ENCODE measurements at places on chromosomes 12 and 14.
A peak's percentile ranks its signal among the peaks of the same experiment; 100 is the strongest.

GRCh38 chr14:101395779-101396178 lies 165.5 kb upstream of the DIO3 start:
- no peak for DNase-seq

GRCh38 chr14:50821510-50822464 lies 9.2 kb downstream of the NIN start:
- peak; percentile 27 for DNase-seq

DNA sequence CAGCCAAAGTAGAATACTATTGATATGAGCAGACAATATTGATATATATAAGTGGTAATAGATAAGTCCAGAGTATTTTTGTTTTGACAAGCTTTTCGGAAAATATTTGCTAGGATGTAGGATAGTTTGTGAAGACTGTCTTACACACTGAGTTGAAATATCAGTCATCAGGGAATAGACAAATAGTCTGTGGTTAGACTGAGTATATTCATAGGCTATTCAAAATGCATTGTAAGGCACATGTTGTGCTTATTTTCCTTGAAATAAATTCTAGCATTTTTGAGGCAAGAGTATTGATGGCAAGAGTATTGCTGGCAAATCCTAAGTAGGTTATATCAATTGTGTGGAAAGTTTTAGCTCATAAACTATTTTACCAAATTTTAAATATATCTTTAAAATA lies 201.1 kb downstream of the LRIG3 start:
- DNase-seq: no peak

- no peak for DNase-seq
Measured at GRCh38 chr14:81561084-81561775, 27.6 kb upstream of the SEL1L start.

DNA sequence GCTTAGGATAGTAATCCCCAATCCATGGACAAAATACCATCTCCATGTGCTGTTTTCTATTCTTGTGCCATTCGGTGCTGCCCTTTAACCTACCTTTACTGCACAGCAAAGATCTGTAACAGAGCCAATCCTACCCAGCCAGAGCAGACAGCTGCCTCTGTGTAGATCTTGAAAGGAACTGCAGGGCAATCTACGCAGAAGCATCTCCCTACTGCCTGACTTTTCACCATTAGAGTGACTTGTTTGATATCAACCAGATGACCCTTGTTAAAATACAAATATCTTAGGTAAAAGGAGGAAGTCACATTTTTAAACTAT lies 33.9 kb upstream of the PPM1A start:
- no peak for DNase-seq

- no peak for DNase-seq
Measured at GRCh38 chr12:75820848-75821578, 210.6 kb downstream of the PHLDA1 start.

GRCh38 chr14:103518422-103519042 lies 4.1 kb downstream of the CKB start:
- no peak for DNase-seq

GRCh38 chr14:34872822-34873588 lies 2.2 kb downstream of the BAZ1A start:
- DNase-seq: no peak

GRCh38 chr12:127943481-127944210 lies 323.3 kb upstream of the TMEM132C start:
- no peak for DNase-seq

DNA sequence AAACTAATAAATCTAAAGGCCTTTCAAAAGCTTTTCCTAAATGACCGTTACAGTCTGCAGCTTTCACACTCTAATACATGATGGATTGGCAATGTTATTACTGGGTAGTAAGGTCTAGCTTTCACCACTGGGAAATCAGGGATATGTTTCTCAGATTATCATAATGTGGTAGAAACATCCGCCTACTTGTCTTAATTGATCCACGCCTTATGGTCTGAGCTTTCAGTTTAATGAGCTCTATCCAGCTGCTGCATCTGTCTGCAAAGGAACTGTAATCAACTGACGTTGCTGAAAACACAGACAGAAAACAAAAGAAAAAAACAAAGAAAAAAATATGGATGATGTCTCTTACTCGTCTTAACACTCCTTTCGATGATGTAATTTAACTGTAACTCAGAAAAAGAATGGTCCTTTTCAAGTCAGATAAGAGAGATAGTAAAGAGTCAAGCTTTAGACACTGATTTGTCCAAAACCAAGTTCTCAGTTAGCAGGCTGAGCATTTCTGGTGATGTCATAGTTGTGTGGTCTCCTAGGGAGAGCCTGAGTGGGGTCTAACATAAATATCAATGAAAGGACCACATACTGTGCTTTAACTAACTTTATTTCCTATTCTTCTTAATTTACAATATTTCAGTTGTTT lies 85.9 kb downstream of the C2CD5 start:
- DNase-seq: no peak

DNA sequence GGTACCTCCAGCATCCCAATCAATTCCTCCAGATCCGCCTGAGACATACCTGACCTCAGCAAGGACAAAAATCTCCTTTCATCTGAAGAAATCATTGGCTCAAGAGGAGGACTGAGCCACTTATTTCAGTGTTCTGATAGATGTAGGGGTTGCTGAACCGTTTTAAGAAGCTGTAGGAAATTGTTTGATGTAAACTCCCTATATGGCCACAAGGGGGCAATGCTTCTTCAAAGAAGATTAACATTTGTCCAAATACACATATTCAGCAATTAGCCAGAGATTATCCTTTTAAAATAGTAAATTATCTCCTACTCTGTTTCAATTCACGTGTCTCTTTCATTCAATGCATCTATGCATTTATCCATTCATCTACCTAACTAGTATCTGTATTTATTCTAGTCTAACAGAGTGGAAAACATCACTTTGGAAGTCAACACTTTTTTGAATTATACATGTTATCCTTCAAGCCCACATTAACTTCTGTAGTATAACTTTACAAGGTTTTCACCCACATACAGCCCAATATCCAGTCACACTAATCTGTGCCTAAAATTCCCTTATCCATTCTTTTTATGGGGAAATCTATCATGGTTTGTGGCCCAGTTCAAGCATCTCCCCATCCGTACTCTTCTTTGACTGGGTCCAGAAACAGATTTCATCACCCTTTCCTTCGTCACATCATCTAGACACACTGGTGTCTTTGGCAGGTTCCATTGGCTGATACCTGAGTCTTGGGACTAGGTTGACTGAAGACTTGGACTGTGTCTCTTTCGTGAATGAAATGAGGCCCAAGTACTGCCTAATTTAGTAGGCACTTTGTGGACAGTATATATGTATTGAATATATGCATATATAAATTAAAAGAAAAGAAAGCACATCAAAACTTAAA lies 411.0 kb upstream of the OR4E1 start:
- DNase-seq: no peak

DNA sequence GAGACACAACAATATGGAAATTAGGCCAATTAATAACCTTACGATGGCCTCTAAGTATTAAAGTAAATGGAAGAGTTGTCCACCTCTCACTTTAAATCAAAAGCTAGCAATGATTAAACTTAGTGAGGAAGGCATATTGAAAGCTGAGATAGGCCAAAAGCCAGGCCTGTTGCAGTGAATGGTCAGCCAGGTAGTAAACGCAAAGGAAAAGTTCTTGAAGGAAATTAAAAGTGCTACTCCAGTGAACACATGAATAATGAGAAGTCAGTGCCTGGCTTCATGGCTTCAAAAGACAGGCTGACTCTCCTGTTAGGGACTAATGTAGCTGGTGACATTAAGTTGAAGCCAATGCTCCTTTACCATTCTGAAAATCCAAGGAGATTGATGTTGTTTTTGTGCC lies 135.3 kb downstream of the NDUFA12 start:
- DNase-seq: no peak

DNA sequence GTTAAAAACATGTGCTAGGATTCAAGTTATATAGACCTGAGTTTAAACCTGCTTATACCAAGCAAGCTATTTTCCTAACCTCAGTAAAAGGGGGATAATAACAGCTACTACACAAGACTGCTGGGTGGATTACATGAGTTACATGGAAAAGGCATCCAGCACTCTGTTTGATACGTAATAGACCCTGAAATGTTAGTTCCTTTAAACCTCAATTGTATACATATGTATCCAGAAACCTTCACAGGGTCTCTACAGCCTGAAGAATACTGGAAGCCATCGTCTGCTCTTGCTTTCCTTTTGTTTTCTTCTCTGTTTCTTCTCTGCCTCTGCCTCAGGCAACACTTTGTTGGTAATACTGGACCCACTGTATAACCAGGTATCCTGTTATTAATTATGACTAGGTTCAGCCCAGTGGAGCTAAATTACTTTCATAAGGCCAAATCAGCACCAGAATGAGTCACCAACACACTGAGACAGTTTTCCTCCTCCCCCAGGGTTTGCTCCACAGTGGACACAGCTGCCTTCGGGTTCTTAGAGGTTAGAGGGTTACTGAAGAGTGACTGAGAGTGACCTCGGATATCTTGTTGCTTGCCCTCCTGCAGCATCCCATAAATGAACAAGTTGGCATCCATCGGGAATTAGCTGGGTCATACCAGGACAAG lies 127.1 kb downstream of the CAPZA3 start:
- DNase-seq: no peak

Data from activated CD4-positive, CD25-positive, alpha-beta regulatory T cell (primary cell).